HFFc6 (cell line): ENCODE measurements at places on chromosomes 2 and 18. TPM values are rescaled to one million over a fixed set of nuclear protein-coding genes. Genes with fewer than 3 reads are reported as not detected.
A peak's percentile ranks its signal among the peaks of the same experiment; 100 is the strongest.

DNA sequence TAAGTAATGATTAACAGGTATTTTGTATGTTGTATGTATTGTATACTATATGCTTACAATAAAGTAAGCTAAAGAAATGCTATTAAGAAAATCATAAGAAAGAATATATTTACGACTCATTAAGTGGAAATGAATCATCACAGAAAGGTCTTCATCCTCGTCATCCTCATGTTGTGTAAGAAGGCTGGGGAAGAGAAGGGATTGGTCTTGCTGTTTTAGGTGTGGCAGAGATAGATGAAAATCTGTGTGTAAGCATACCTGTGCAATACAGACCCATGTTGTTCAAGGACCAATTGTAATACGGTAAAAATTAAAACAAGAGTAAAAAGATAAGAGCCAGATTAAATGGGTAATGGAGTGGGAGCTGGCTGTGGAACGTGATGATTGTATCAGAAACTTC is 16.6 kb downstream of the SLC35F5 start:
- DNase-seq, result no peak

GRCh38 chr2:23926290-23926749 is 603 bp downstream of the ATAD2B start:
- no peak for DNase-seq

GRCh38 chr2:105934467-105934866 is 189.8 kb downstream of the NCK2 start:
- DNase-seq, result no peak

- no peak for DNase-seq
Observed at GRCh38 chr2:174561283-174561971, 36.2 kb downstream of the WIPF1 start.

DNA sequence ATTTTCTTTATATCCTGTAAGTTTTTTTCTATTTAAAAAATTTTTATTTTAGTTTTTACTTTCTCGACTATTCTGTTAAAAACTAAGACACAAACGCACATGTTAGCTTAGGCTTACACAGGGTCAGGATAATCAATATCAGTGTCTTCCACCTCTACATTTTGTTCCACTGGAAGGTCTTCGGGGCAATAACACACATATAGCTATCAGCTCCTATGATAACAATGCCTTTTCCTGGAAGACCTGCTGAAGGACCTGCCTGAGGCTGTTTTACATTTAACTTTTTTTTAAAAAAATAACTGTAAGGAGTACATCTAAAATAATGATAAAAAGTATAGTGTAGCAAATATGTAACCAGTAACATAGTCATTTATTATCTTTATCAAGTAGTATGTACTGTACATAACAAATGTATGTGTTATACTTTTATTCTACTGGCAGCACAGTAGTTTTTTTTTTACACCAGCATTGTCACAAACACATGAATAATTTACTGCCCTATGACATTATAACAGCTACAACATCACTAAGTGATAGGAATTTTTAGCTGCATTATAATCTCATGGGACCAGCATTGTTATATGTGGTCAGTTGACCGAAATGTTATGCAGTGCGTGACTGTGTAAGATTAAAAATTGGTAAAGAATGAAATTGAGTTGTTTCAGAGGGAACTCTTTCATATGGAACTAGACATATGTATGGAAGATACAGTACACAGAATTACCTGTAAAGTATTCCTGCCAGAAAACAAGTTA is 37.9 kb downstream of the CCDC138 start:
- no peak for DNase-seq

DNA sequence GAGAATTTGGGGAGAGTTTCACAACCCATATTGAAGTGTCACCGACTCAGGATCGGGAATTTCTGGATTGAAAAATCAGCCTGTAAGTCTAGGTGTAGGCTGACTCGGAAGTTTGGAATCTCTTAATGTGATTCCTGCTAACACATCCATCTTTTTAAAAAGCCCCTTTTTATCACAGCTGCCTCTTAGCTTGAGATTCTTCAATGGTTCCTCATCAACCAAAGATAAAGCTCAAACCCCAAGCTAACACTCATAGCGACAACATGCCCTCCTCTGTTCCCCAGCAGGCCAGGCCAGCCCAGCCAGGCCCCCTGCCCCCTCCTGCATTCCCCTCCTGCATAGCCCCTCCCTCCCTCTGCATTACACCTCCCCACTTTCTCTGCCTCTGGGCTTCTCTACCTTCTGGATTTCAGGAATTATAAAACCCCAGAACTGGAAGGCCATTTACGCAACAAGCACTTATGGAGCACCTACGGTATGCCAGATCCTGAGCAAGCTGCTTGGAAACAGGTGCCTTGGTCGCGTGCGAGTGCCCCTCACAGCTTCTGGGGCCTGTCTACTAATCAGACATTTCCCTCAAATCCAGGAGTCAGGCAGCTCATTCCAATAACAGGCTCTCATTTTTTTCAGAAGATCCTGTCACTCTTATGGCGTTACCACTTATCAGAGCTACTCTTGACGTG is 63.4 kb downstream of the EMX1 start:
- DNase-seq, result peak; percentile 16

The TSPYL6 gene
- not detected in 3 replicates for total RNA-seq

The DPP10 gene
- total RNA-seq, result not detected in 3 replicates
